Activated CD4-positive, alpha-beta T cell treated with anti-CD3 and anti-CD28 coated beads for 1 hour (primary cell): ENCODE measurements at places on chromosomes 12 and 14.

- peak; percentile 11 for DNase-seq
Measured at GRCh38 chr12:88142610-88142991, 494 bp downstream of the TMTC3 start.

GRCh38 chr12:2557597-2557996 lies 237.2 kb upstream of the FKBP4 start:
- DNase-seq = no peak

- no peak for DNase-seq
Measured at GRCh38 chr14:94180655-94181271, 6.6 kb downstream of the PPP4R4 start.

DNA sequence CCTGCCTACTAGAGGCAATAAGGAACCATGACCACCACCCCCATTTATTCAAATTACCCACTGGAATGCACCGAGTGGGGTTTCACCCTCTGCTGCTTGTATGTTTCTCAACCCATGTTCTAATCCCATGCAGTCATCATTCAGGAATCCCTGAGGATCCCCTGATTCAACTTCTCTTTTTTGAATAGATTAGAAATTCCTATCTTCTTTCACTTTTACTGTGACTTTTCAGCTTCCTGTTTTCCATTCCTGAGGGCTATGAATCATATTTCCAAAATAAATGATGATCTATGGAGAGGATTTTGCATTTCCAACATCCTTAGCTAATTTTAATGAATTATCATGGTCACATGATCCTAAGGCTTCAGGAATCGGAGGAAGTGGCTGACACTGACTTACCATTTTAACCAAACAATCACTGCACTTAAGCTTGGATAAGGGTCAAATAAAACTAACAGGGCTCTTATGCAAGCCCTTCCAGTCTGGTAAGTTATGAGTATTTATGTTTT lies 19.4 kb upstream of the P2RX4 start:
- DNase-seq = no peak

GRCh38 chr12:40827683-40828592 lies 135.7 kb downstream of the CNTN1 start:
- no peak for DNase-seq

- no peak for DNase-seq
Measured at GRCh38 chr12:109446869-109447268, 30.2 kb downstream of the KCTD10 start.

DNA sequence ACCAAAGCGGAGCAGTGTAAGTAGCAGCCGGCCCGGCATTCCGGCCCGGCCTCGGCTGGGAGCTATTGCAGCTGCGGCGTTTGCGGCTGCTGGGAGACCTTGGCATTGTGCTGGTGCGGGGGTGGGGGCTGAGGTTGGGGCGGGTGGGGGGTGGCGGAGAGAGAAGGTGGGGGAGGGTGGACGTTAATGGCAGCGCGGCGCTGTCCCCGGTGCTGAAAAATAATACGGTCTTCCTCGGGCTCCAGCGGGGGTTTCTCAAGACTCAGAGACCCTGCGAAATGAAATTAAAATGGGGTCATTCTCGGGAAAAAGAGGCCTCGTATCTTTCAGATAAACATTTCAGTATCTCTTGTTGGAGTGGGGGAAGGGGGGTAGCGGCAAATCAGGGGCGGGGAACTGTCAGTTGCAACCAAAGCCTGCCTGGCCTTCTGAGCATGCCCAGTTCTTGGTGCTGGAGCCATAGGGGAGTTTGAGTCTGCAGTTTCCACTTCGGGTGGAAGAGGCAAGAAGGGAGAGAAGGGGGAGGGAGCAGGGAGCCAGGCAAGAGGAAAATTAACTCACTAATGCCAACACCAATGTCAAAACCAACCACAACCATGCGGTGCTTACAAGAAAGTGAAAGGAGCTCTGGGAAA lies 414 bp downstream of the UNC79 start:
- no peak for DNase-seq

DNA sequence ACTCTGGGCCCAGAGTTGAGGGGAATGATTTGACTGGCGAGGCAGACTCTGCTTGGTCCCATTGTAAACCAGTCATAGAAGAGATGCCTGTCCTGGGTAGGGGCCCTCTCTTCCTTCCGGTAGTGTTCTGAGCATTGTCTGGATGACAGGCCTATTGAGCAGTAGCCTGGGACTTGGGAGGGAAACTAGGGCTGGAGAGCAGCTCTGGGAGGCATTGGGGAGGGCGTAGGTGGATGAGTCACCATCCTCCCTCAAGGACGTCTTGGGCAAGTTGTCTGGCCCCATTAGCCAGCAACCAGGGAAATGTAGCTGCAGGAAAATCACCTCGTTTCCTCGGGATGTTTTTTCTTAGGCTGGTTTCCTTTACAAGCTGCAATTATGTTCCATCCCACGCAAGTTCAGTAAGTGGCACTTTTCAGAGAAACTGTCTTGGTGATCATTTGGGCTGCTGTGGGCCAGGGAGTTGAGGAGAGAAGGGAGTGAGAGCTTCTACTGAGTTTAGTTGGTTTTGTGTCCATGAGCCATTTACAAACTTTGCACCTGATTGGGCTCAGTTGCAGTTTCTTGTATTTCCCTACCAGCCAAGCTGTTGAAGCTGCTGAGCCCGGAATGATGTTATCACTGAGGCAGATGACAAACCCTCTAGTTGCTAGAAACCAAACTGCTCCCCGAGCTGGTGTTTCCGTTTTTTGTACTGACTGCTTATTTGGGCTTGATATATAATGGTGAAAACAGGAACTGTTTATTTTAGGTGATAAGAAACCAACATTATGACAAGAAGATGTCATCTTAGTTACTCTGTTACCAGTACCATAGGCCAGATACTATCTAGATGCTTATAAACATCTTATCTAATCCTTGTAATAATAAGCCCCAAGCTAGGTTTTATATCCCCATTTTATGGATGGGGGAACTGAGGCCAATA lies 147.6 kb downstream of the CHST11 start:
- DNase-seq = peak; percentile 10

DNA sequence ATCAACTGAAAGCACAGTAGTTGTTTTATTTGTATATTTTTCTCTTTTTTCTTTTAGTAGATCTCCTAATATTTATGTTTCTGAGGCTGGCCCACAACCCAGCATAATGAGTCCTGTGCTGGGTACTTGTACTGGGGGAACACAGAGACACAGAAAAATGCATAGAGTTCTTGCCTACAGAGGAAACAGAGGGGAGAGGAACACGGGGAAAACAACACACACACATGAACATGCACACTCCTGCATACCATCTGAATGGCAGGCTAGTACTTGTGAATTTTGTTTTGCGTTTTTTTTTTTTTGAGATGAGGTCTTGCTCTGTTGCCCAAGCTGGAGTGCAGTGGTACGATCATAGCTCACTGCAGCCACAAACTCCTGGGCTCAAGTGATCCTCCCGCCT lies 21.3 kb downstream of the PITPNM2 start:
- DNase-seq = no peak

GRCh38 chr14:89184952-89185351 lies 232.1 kb downstream of the FOXN3 start:
- no peak for DNase-seq

DNA sequence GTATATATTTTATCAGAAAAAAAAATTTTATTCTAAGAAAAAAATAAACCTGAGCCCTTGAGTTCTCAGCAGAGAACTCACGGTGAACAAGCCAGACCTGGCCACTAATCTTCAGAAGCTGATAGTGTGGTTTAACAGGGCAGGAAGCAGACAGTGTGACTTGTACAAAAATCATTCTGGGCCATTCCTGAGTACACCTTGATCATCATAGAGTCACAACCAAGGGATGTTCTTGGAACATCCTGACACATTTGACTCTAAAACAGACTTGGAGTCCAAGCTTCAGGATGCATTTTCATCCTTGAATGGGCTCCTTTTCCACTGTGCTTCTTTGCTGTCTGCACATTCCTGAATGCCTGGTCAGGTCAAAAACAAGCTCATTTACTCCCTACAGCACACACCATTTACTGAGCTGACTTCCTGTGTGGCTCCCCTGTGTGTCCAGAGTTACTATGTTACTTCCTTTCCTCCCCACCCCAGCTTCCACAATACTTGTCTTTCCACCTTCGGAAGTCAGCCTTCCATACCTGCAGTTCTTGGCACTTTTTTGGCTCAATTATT lies 112.0 kb downstream of the ANO6 start:
- DNase-seq = no peak

DNA sequence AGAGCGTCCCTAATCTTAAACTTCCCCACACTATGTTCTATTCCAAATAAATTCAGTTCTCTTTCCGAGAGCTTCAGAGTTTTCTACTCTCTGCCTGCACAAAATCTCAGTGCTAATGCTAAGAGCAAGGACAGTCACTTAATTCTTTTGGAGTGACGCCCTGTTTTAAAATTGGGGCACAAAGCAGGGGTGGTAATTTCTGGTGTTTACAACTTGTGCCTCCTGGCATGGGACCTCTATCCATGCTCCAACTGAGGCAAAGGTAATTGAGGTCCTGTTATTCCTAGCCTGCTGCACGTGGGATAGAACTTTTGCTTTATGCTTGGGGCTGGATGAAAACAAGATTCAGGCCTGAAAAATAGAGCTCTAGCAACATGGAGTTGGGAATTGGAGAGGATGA lies 22.9 kb downstream of the C12orf50 start:
- no peak for DNase-seq

DNA sequence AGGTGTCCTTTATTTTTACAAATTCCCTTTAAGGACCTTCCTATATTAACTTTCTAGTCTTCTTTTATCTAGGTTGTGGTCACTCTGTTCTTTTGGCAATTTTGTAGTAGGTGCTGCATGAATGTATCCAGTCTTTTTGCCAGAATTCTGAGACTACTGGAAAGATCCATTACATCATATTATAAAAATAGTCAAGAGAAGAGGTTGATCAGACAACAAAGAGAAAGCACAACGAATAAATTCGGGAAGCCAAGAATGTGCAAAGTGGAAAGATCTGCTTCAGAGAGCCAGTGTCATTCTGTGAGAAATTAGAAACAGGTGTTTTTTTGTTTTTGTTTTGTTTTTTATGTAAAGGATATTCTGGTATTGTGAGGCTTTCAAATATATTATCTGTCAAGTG lies 15.8 kb upstream of the SLC16A7 start:
- DNase-seq = no peak

DNA sequence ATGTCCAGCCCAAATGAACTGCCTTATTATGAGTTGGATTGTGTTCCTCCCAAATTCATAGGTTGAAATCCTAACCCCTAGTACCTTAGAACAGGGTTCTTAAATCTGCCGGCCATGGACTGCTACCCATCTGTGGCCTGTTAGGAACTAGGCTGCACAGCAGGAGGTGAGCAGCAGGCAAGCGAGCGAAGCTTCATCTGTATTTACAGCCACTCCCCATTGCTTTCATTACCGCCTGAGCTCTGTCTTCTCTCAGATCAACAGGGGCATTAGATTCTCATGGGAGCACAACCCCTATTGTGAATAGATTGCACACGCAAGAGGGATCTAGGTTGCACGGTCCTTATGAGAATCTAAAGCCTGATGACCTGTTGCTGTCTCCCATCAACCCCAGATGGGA lies 9.8 kb upstream of the EML5 start:
- DNase-seq = no peak

DNA sequence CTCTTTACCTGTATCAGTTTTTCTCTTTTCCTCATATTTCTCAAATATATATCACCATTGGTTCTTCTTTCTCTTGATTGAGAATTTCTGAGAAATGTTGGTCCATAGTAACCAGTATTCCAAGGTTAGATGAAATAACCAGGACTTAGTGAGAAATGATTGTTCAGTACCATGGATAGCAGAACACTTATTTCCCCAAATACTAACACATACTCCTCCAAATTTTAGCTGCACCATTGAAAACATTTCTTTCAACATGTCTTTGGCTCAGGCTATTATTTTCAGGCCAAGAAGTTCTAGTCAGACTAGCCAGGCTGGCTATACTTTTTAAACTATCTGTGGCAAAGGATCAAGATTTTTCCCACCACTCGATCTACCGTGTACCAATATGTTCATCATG lies 113.3 kb downstream of the PTPRO start:
- no peak for DNase-seq
